T-cell (primary cell): ENCODE measurements at places on chromosomes 6 and 20.

DNA sequence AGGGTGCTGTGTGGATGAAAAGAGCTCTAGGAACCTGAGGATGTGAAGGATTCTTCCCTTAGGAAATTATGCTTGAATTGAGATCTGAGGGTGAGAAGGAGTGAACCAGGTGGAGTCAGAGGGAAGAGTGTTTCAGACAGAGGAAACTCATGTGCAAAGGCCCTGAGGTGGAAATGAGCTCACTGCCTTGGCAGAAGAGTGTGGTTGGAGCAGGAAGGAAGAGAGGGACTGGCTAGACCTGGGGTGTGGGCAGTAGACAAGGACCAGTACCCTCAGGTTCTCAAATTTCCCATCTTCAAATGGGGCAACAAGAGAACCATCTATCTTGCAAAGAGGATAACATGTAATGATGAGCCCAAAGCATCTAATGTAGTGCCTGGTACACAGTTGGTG lies 24.0 kb upstream of the GTSF1L start:
- no peak for DNase-seq

GRCh38 chr6:167788563-167788903 lies 38.2 kb upstream of the AFDN start:
- no peak for DNase-seq

DNA sequence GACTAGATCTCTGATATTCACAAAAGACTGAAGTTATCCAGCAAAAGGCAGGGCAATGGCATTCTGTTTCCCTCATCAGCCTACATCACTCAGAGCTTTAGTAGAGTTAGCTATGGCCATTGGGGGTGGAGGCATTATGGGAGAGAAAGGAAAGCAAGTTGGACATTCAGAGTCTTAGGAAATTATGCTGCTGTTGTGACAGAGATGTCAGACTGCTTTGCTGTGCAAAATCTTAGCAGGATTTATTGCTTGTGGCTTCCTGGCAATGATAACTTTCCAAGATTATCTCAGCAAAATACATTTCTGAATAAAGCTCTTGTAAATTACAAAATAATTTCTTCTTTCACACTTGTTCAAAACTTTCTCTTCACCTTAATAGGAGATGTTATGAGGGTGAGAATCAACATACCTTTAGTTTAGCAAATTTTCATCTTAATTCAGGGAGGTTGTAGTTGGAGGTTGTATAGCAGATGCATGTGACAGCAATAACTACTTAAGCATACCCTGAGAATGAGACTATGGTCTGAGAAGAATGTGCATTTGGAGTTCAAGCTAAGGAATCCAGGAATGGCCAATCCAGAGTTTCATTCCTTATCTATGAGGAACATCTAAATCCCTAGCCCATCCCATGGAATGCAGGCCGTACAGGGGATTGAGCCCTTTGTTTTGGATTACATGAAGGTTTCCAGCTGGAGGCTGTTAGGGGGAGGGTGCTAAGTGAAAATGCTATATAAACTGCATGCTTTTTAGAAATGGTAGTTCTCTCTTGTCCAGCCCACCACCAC lies 179.8 kb downstream of the HAO1 start:
- no peak for DNase-seq

DNA sequence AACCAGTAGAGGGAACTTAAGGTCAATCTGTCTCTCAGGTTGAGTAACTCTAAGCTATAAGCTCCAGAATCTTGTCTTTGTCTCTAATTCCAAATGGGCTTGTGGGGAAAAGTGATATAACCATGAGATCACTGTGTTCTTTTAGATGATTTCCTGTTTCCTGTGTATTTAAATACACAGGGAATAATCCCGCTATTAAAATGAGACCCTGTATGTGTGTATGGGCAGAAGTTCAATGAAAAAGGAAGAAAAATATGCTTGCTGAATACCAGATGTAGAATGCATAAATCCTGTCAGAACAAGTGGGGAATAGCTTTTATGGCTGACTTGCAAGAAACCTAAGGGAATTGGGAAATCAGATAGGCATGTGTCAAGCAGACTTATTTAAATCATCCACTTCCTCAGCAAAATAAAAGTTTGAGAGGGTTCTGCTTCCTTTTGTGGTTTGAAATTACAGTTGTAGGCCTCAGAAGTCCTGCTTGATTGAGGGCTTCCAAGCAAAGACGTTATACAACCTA lies 164.7 kb upstream of the PDE7B start:
- DNase-seq, result no peak

- DNase-seq, result no peak
Measured at GRCh38 chr6:54183616-54184015, 72.4 kb downstream of the MLIP start.

DNA sequence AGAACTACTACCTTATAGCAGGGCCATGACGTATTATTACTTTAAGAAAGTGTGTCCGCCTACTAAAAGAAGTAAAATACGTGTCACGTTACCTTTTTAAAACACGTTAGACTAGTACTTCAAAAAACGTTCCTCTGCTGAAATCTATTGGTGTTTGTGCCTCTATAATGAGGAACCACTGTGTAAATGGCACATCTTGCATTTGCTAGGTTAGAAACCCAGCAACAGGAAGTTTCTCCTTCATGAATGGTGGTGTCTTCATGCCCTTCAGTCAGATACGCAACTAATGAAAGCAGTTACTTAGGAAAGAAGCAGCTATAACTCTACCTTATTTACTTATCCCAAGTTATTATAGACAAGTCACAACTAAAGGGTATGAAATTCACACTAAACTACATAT lies 343.5 kb downstream of the RNGTT start:
- no peak for DNase-seq

DNA sequence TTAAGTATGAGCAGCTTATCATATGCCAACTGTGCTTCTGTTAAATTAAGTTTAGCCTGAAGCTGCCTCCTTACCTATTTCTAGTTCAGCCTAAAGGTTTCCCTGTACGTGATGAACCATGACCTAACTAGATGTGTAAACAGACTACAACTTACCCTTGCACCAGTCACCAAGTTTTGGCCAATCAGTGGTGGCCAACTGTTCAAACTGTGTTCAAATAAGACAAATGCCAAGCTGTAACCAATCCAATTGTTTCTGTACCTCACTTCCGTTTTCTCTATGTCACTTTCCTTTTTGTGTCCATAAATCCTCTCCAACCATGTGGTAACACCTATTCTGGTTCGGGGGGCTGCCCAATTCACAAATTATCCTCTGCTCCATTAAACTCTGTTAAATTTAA lies 6.0 kb upstream of the SLC2A10 start:
- no peak for DNase-seq

DNA sequence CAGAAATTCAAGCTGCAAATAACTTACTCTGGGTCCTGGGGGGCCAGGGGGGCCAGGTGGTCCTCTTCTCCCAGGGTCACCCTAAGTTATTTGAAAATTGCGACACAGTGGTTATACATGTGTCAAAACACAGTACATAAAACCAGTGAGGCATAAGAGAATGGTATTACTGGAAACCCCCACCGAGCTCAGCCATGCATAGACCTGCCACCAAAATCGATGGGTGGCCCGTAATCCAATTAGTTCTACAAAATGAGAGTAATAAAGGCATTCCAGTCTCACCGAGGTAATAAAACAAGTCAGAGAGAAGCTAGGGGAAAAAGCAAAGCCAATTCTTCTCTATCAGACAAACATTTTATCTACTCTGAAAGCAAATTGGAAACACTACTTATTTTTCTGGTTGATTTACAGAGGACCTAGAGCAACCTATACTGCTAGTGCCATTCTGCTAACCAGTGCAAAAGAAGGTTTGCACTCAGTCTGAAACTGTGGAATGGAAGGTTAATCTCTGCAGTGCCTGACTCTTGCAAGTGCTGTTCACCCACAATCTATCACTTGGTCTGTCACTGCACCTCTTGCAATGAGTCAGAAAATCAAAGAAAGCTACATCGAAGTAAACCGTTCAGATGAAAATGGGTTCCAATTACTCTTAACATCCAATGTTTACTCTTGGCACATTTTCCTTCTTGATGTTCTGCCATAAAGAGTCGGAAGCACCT lies 32.4 kb downstream of the COL9A1 start:
- no peak for DNase-seq

DNA sequence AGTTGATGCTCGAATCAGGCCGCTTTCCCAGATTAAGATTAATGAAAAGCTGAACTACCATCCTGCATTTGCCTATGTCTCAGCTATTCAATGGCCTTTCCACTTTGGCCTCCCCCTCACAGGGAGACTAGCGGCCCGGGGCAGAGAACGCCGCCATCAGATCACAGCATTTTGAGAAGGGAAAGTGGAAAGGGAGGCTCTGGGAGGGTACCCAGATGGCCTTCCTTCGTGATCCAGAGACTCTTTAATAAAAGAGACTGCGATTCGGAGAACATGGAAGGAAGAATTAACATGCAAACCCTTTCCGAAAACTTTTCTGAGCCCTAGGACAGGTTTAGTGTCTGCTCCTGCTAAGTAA lies 533 bp downstream of the MRPS18A start:
- DNase-seq, result no peak

GRCh38 chr6:3137057-3137777 lies 18.7 kb downstream of the BPHL start:
- DNase-seq, result no peak

GRCh38 chr20:640674-641515 lies 12.1 kb downstream of the SRXN1 start:
- DNase-seq, result no peak

DNA sequence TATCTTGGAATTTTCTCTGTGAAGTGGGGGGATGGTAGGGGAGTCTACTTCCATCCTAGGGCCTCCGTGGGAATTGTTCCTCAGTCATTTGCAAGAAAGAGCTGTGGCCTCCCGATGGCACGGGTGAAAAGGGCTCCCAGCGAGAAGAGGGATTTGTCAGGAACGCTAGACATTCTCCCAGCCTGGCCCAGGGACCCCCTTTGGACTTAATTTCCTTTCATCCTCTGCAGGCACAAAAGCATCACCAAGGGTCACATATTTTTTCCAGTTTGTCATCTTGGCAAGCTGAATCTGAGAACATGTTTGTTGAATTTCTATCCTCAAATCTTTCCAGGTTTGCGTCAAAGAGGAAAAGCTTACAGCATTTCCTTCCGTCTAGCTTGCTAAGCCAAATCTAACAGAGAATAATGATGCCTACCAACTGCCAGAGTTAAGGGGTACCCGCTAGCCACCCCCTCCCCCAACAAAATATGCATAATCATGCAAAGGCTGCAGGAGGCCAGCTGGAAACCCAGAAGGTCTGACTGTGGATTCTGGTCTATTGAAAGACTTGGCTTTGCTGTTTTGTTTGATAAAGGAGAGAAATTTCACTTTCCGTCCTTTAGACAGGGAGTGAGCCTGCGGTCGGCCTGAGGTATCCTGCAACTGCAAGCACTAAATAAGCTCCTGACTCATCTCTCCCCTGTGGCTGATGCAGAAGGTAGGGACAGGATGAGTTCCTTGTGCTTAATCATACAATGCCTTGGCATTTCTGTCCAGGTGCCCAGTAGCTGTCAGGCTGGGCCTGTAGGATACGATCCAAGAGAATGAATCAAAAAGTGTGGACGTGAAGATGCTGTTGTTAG lies 23.1 kb downstream of the PSMG4 start:
- no peak for DNase-seq

- DNase-seq, result no peak
Measured at GRCh38 chr20:54661880-54662465, 186.6 kb downstream of the DOK5 start.
